ENCODE measurements at places on chromosomes 1 and 21.

DNA sequence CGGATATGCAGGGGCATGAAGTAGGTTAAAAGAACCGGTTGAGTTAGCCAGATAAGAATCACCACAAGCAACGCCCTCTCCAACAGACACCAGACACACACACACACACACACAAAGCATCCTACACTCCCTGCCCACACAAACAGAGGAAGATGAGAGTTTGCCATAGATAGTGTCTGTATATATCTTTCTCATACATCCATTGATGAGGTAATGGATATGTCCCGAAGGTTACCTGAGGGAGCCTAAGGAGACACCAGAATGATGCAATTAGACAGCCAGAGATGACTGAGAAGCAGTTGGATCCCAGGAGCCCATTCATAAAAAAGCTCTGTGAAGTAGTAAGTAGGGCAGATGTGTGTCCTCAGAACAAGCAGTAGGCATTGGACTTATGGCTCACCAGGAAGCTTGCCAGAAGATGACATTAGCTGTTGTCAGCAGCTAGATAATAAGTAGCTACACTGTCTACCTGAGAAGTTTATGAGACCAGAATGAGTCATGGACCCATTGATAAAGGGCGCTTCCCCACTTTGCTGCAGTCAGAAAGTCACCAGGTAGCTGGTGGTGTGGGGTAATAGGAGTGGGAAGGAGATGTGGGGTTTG, 247.0 kb downstream of the KCNT2 start:
- DNase-seq = no peak

GRCh38 chr1:65948609-65949229, 156.0 kb downstream of the PDE4B start:
- DNase-seq = no peak

DNA sequence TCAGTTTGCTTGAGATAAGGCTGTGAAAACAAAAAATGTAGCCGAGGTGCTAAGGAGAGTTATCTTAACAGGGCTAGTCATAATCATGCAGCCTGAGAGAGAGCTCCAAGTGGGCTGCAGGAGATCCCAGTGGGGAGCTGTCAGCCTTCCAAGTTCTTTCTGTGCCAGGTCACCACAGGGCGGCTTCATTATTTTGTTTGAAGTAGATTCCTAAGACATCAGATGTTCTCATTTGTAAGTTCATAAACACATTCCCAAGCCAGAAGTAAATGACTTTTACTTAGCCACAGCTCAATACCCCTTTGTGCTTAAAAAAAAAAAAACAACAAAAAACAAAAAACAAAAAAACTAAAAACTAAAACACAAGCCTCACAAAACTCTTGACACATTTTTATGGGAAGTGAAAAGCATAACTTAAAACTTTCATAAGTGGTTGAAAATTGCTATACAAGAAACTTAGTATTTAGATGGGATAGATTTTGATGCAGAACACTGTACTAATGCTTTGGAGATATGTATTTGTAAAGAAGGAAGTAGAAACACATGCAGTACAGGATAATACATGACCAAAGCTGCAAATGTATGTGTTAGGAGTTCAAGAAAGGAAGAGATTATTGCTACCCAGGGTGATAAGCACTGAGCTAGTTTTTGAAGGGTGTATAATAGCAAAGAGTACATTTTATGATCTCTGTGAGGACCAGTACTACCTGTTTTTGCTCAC, 8.6 kb downstream of the CDC14A start:
- no peak for DNase-seq

GRCh38 chr1:156491151-156491949, 9.2 kb downstream of the MEF2D start:
- no peak for DNase-seq

GRCh38 chr1:47438165-47439016, 547 bp downstream of the FOXD2 start:
- DNase-seq = peak; percentile 19

DNA sequence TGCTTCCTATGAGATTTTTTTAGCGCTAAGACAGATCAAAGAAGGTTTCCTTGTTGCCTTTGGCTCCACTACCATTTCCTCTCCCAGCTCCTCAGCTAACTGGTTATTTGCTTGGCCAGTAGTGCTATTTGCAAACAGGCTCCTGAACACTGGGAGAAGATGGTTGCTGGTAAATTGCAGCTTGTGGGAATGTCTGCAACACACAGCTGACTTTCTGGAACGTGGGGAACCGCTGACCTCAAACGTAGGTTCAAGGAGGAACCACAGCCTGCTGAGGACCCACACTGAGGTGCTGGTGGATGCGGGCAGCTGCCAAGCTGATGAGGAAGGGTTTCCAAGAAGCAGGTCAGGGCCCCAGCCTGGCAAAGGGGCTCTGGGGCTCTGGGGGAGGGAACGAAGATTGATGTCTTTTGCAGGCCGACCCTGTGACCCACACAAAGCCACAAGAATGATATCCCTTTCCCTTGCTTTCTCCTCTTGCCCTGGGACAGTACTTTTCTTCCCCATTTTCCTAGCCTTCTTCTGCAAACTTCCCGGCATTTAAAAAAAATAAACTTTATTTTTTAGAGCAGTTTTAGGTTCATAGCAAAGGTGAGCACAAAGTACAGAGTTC, 24.8 kb downstream of the GNG4 start:
- no peak for DNase-seq

- no peak for DNase-seq
Observed at GRCh38 chr1:67596674-67597073, 88.3 kb upstream of the GADD45A start.

DNA sequence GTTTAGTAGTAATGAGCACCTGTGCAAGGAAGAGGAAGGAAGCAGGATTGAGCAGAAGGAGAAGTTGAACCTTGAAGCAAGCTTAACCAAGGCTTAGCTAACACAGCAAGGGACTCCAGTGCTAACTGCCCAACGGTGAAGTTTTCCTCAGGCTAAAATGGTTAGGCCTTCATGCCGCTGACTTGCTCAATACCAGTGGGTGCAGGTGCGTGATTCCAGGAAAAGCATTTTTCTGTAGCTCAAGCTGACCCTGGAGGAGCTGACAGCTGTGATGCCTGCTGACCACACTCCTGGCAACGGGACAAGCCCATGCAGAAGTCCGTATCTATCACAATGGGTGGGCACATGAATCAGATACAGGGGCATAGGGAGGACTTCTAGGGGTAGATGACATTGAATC, 76.5 kb upstream of the FGGY start:
- no peak for DNase-seq

DNA sequence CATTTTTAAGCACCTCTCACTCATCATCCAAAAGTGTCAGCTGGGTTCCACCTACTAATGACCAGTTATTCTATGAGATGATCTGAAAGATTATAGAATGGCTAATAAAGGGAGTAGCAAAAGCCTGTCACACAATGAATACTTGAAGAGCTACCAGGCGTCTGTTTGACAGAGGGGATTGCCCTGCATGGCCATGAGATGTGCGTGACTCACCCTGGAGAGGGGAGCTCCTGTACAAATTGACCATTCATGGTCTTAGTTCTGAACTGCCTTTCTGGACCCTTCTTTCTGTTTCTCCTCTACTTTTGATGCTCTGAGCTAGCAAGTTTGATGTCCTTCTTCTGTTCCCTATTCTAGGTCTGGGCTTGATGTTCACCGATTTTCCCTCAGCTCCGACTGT, 85.2 kb upstream of the ABCD3 start:
- DNase-seq = no peak

DNA sequence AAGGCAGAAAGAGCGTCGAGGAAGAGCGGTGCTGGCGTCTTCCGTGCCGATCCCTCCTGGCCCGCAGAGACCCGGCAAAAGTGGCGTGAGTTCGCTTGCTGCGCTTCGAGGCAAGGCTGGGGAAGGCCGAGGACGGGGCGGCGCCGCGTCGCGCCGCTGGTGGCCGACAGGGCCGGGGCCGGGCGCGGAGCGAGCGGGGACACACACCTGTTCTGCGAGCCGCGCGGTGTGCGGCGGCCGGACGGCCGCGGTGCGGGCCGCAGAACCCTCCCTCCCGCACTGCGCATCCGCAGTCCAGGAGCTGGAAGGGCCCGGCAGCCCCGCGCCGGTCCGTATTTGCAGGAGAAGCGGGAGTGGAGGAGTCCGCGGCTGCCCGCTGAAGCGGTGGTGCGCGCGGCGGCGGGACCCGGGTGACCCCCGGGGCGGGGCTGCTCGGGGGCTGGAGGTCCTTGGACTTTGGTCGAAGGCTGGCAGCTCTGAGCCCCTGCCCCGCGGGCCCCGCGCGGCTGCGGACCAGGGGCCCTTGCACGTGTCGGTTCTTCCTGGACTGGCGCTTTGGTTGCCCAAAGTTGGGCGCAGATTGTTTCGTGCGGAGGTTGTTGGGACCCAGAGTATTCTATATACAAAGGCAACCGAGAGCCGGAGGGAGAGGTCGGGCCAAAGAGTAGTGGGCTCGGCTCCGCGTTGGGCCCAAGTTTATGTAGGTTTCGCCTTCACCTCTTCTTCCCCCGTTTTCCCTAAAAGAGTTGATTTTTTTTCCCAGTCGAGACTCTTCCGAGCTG, 2.6 kb downstream of the RNF220 start:
- DNase-seq = no peak

- no peak for DNase-seq
Observed at GRCh38 chr1:27574001-27574781, 29.8 kb downstream of the AHDC1 start.

DNA sequence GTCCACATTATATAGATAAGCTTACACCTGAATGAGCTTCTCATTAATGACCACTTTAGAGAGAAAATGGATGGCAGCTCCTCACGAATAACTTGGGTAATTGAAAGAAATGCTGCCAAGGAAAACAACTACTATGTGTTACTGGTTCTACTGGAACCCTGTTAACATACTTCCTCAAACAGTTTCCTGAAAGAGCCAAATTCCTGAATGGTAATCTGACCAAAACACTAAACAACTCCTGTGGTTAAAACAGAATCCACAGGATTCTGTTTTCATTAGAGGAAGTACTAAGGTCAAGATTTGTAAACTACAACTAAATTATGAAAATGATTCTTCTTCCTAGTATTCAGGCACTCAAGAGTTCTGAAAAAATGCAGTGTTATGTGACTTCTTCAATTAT, 107.2 kb downstream of the DNM3 start:
- DNase-seq = no peak

- no peak for DNase-seq
Observed at GRCh38 chr1:185440877-185441276, 123.8 kb upstream of the IVNS1ABP start.

DNA sequence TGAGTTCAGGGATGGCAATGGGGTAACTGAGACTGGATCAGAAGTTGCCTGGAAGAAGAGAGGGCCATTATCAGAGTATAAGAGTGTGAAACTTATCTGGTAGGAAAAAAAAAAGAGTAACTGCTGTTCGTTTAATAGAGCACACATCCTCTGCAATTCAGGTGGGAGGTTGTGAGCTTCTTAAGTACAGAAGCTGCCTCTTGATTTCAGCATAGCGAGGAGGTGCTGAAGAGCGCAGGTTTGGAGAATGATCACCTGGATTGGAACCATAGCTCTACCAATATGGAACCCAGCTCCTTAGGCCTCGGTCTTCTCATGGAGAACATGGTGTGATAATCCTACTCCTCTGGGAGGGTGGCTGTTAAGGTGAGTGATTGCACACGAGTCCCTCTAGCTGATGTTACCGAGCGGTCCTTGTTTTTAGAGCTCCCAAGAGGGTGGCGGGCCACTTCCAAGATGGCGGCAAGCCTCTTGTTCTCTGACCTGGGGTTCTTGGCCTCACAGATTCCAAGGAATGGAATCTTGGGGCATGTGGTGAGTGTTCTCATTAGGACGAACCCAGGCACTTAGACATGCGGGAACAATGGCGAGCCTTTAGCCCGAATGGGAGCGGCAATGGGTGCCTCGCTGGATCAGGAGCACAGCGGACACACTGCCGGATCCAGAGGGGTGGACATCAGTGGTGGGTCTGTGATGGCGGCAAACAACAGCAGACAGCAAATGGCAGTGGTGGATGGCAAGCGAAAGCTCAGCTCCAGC, 3.3 kb upstream of the MX1 start:
- no peak for DNase-seq

GRCh38 chr1:56469640-56470371, 109.6 kb downstream of the PLPP3 start:
- DNase-seq = no peak

GRCh38 chr1:94180650-94181049, 56.7 kb downstream of the ARHGAP29 start:
- DNase-seq = no peak

DNA sequence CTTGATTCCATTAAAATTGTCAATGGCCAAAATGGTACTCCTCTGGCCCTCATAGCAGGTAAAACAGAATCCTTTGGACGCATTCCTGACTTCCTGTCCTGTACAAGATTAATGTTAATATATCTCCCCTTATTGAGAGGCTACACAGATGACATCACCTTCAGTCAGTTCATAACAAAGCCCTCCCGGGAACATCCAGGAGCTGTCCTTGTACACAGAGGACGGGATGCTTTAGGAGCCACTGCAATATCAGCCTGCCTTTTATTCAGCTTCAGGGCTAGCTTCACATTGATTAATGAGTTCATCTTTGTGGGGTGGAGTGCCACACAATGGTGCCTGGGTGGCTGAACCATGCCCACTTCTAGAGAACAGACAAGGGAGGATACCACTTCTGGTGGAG, 235.1 kb downstream of the NRIP1 start:
- no peak for DNase-seq

GRCh38 chr1:218863987-218864386, 309.7 kb upstream of the LYPLAL1 start:
- no peak for DNase-seq

- no peak for DNase-seq
Observed at GRCh38 chr1:117657031-117657430, 51.2 kb downstream of the TENT5C start.

GRCh38 chr1:96510911-96511310, 210.7 kb upstream of the PTBP2 start:
- DNase-seq = no peak

DNA sequence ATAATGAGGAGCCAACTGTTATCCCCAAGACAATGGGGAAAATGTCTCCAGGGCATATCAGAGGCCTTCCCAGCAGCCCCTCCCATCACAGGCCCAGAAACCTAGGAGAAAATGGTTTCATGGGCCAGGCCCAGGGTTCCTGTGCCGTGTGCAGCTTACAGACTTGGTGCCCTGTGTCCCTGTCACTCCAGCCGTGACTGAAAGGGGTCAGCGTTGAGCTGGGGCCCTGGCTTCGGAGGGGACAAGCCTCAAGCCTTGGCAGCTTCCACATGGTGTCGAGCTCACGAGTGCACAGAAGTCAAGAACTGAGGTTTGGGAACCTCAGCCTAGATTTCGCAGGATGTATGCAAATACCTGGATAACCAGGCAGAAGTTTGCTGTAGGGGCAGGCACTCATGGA, 18.1 kb downstream of the SIPA1L2 start:
- no peak for DNase-seq
